Epithelial cell of esophagus (primary cell): ENCODE measurements at places on chromosomes 11 and 22.

GRCh38 chr11:86670181-86670580 is 2.2 kb downstream of the ME3 start:
- DNase-seq, result no peak

- DNase-seq, result no peak
Measured at GRCh38 chr11:64164392-64165312, 1.3 kb downstream of the MACROD1 start.

DNA sequence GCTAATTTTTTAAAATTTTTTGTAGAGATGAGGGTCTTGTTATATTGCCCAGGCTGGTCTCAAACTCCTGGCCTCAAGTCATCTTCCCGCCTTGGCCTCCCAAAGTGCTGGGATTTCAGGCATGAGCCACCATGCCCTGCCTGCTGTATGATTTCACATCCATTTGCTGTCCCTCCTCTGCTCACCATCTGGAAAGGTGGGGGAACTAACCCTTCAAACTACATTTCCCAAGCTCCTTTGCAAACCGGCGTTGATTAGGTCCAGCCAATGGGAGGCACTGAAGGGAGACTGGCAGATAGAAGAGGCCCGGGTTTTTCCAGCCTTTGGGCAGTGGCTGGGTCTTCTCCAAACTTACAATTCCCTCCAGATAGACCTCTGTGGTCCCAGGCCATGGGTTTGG is 19.3 kb downstream of the RFPL1 start:
- peak; percentile 47 for DNase-seq

- DNase-seq, result no peak
Measured at GRCh38 chr11:64226507-64227051, 505 bp downstream of the NUDT22 start.

DNA sequence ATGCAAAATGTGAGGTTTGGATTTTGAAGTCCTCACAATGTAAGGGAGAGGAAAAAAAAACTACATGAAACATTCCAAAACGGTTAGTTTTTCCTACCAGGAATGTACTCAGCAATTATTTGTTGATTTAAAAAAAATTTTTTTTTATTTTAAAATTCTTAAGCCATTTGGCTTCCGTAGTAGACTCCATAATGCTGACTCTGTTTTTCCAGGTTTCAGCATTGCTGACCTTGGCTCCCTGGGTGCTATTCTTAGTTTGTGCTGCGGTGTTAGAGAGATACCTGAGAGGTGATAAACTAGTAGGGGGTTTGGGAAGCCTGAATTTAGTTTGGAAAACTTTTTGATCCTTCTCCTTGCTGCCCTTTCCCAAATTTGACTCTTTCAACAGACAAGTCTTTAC is 10.6 kb downstream of the STT3A start:
- no peak for DNase-seq

DNA sequence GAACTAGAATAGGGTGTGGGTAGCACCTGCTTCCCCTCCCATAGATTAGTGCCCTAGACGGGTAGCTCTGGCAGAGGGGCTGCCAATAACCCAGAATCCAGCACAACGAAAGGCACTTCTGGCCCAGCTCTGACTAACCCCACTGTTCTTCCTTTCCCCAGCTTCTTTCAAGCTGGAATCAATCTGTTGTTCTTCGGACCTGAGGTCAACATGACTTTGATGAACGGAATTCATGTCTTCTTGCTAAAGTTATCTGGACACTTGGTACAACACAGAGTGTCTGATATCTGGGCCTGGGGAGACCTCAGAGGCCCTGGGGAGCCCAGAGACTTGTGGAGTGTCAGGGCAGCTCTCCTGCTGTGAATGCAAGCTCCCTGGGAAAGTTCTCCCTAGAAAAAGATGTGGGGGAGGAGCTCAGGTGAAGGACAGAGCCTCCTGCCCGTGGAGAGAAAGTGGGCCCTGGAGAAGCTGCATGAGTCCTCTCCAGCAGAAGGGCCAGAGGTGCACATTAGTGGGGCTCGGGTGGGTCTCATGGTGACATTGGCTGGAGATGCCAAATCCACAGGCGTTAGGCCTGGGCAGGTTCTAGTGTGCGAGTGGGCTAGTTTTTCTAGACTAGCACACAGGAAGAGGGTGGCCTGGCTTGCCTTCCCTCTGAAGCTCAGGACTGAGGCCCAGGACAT is 6.3 kb downstream of the KCNJ11 start:
- no peak for DNase-seq

DNA sequence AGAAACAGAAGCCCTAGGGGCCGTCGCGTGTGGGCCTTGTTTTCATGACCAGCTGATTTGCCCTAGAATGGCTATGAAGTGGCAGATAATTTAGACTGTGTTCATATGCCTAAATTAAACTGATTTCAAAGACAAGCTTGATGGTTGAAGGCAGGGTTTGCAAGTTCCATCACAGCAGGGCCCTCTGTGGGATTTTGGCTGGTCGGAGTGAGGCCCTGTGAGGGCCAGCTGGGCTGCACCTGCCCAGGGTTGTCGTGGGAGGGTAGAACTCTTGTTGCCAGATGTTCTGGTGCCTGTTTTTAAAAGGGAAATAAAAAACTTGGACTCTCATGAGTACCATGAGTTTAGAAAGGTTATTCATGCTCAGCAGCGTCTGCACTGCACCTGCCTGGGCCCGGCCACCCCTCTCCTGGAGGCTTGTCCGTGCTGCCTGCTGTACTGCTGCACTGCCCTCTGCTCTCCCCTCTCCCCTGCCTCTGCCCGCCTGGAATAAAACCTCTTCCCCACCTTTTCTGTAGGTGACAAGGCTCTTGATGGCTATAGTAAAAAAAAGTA is 44.1 kb downstream of the AP2A2 start:
- no peak for DNase-seq

DNA sequence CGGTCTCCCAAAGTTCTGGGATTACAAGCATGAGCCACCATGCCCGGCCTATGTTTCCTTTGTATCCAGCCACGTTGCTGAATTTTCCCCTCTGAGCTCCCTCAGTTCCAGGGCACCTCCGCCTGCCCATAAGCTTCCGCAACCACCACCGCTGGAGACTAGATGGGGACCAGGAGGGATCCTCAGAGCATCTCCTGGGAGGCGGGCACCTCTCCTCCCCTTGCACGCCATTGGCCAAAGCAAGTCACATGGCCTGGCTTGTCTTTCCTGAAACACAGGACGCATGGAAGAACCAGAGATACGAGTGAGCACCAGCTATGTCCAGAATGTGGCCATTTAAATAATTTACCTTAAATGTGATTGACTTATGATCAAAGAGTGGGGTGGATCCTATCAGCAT is 388.3 kb downstream of the BRD1 start:
- DNase-seq, result no peak

- DNase-seq, result no peak
Measured at GRCh38 chr11:42674436-42674835, 637.4 kb upstream of the API5 start.

GRCh38 chr11:77407613-77408012 is 66.3 kb downstream of the PAK1 start:
- DNase-seq, result peak; percentile 86
